Right atrium auricular region (tissue), 2 donors: ENCODE measurements at places on chromosomes 4 and X.

GRCh38 chr4:61985426-61985825, 785.3 kb downstream of the ADGRL3 start:
- no peak for DNase-seq

- no peak for DNase-seq
Observed at GRCh38 chr4:64146030-64146429, 263.2 kb downstream of the TECRL start.

GRCh38 chr4:156321203-156321602, 367.5 kb upstream of the CTSO start:
- DNase-seq: no peak

GRCh38 chrX:5549512-5549911, 679.2 kb downstream of the NLGN4X start:
- DNase-seq: no peak
